ENCODE measurements at places on chromosomes 16 and 17.

GRCh38 chr17:66349521-66350254 lies 47.3 kb downstream of the PRKCA start:
- DNase-seq, result no peak

- no peak for DNase-seq
Measured at GRCh38 chr17:75064867-75065561, 18.0 kb downstream of the KCTD2 start.

DNA sequence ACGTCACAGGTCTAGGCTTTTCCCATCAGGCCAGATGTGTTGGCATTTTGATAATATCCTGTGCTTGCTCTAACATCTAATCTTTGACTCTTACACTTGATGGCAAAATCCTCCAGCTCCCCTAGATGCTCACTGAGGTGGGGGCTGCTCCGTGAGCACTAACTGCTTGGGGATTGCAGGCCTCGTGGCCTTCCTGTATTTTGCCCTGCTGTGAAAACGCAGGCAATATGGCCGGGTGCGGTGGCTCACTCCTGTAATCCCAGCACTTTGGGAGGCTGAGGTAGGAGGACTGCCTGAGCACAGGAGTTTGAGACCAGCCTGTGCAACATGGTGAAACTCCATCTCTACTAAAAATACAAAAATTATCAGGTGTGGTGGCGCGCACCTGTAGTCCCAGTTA lies 9.7 kb upstream of the MLKL start:
- DNase-seq, result no peak

DNA sequence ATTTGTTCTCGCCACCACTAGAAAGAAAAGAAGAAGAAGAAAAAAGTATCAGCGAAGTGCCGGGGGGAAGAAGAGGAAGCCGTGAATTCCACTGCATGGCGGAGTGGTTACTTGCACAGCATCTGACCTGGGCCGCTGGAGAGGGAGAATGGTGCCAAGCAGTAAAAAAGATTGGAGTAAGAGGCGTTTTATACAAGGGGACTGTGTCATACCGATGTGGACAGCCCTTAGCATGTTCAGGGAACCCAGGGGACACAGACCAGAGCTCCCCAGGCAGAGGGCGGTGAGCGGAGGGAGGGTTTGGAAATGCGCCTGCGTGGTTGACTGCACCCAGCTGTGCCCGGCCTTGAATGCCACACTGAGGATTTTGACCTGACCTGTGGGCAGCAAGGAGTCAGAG lies 52.8 kb downstream of the PLXDC1 start:
- DNase-seq, result no peak

- no peak for DNase-seq
Measured at GRCh38 chr17:57356153-57356718, 99.9 kb downstream of the MSI2 start.

DNA sequence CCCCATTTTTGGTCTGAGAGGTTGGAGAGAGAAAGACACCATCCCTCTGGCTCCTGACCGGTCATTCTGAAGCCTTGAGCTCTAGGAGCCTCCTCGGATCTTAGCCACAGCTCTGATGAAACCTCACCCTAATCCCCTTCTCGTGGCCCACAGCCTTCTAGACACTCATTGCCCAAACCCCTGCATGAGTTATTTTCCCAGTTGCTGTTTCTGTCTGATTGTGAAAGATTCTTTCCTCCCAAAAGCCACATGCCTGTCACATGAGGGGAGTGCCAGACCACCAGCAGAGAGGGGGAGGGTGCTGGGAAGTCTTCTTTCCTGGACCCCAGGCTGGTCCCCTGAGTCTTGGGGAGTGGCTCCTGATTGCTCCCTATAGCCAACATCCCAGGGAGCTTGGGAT lies 17.6 kb upstream of the ABR start:
- no peak for DNase-seq
